ENCODE measurements at places on chromosomes 4 and X.

DNA sequence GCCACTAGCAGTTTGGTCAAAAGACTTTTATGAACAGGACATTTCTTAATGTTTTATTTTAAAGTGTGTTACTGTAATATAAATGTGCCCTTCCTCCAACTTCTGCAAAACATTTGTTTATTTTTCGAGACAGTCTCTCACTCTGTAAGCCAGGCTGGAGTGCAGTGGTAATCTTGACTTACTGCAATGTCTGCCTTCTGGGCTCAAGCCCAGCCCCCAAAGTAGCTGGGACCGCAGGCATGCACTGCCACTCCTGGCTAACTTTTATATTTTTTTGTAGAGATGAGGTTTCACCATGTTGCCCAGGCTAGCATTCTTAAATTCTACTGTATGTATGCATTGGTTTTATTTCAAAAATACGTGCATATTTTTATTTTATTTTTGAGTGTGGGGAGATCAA is 1201.9 kb downstream of the STIM2 start:
- DNase-seq: no peak

DNA sequence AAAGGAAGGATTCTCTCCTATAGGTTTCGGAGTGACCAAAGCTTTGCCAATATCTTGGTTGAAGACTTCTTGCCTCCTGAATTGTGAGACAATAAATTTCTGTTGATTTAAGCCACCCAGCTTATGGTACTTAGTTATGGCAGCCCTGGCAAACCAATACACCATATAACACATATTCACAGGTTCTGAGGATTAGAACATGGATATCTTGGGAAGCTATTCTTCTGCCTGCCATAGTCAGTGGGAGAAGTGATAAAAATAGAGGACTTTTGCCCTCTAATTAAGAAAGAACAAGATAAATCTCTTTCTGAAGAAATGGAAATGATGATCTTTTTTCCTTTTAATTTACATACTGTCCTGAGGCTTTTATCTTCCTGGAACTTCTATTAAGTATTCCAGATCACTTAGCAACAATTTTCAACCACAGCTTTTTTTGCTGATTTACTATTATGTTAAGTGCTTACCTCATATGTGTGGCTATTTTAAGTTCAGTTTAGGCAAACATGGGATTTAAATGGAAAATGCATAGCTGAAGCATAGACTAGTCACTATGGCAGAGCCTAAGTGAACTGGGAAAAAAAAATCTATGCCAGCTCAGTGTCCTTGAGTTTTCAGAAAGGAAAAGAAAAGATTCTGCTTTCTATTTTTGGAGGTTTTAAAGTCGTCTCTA is 381.7 kb downstream of the STPG2 start:
- DNase-seq: no peak

- DNase-seq: no peak
Measured at GRCh38 chr4:5874811-5875449, 18.0 kb downstream of the CRMP1 start.

DNA sequence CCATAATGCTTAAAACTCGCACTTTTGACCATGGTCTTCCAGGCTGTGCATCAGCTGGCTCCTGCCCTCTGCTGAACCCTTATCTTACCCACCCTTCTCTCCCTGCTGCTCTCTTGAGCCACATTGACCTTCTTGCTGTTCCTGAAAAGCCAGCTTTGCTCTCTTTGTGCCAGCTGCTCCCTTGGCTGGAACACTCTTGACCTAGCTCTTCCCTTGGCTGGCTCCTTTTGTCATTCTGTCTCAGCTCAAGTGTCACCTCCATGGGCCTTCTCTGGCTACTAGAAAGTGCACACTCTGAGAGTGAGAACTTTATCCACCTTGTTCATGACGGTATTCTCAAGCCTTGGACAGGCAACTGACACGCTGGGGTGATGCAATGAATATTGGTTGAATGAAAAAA is 112.1 kb downstream of the MGST2 start:
- DNase-seq: no peak

- DNase-seq: no peak
Measured at GRCh38 chr4:152626790-152627189, 53.0 kb downstream of the TMEM154 start.

GRCh38 chr4:90495211-90495610 is 368.0 kb downstream of the CCSER1 start:
- no peak for DNase-seq

GRCh38 chrX:22159071-22159470 is 113.6 kb upstream of the CBLL2 start:
- no peak for DNase-seq

DNA sequence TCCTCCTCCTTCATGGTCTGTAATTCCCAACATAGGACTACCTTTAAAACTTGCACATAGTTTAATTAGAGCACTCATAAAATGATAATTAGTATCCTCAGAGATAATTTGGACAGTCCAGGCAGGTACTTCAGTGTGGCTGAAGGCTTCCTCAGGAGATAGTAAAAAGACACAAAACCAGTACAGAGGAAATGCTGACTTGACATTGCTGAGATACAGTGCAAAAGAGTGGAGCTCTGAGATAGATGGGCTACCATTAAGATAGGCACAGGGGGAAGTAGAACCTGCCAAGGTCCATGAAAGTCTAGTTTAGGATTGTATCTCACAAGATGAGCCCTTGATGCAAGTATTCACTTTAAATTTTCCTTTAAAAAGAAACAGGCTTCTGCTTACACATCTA is 91.0 kb downstream of the USP9X start:
- no peak for DNase-seq

DNA sequence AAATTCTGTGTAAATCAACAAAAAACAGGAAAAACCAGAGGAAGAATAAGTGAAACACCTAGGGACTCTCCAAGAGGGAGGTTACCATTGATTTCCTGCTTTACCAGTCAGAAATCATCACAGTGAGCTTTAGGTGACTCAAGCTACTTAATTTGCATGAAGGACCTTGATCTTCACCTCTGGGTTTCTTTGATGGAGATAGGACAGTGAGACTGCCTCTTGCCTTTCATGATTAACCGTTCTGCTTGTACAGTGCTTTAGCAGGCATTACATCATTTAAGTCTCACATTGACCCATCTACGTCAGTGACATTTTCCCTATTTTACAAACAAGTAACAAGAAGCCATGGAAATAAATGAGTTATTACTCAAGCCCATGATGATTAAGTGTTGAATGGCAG is 3.4 kb upstream of the GK start:
- no peak for DNase-seq

DNA sequence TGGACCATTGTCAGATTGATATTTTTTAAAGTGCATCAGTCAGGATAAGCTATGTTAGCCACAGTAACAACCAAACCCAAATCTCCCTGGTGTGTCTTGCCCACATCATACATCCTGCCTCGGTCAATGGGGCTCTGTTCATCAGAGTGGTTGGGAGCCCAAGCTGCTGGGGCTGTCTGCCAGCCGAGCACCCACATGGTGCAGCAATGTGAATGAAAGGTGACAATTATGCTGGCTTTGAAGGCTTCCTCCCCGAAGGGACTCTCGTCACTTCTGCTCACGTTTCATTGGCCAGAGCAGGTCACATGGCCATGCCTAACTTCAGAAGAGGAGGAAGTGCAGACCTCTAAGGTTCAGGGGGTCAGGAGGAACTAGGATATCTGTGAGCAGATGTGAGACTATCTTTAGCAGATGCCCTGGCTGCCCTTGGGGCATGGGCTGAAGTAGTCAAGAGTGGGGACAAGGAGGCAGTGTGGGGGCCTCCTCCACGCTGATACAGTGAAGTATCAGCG is 1.3 kb upstream of the JAKMIP1 start:
- no peak for DNase-seq

GRCh38 chr4:125097729-125098128 is 217.0 kb upstream of the FAT4 start:
- no peak for DNase-seq

- no peak for DNase-seq
Measured at GRCh38 chrX:22889819-22890218, 109.9 kb upstream of the DDX53 start.

DNA sequence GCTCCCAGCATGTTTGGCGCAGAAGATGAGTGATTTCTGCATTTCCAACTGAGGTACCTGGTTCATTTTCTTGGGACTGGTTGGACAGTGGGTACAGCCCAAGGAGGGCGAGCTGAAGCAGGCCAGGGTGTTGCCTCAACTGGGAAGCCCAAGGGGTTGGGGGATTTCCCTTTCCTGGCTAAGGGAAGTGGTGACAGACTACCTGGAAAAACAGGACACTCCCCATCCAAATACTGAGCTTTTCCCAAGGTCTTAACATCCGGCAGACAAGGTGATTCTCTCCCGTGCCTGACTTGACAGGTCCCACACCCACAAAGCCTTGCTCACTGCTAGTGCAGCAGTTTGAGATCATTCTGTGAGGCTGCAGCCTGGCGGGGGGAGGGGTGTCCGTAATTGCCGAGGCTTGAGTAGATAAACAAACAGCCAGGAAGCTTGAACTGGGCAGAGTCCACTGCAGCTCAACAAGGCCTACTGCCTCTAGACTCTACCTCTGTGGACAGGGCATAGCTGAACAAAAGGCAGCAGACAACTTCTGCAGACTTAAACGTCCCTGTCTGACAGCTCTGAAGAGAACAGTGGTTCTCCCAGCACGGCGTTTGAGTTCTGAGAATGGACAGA is 307.7 kb upstream of the ARSJ start:
- DNase-seq: no peak

Data from HFF-Myc (cell line).